MM.1S (cell line): ENCODE measurements at places on chromosomes 7 and 10.

- H3K27me3 ChIP-seq: no peaks in the 10 kb centered on the region
- no peak overlapping the region for H3K27ac ChIP-seq
- no peak for DNase-seq
- peaks cover 5% of the 10 kb centered on the region; the same call in 1 of the 2 replicates for H3K4me1 ChIP-seq
- H3K36me3 ChIP-seq: no peaks in the 10 kb centered on the region
Observed at GRCh38 chr7:18361756-18362155, 133.8 kb upstream of the HDAC9 start.

DNA sequence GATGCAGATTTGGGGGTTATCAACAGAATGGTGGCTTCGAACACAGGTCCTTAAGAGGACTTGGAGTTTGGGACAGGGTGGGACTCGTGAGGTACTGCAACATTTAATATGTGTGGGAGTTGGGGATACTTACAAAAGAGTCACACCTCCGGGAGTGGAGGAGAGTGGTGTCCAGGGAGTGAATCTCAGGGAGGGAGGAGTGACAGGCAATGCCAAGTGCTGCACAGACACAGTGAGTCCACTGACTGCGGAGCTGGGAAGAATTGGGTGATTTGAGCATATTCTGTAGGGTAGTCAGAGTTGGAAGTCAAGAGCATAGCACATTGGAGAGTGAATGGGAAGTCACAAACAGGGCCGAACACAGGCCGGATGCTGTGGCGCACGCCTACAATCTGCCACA, 5.1 kb downstream of the UBE3C start:
- H3K27ac ChIP-seq: no peak overlapping the region
- H3K4me1 ChIP-seq: peaks cover 24% of the 10 kb centered on the region
- peaks cover 21% of the 10 kb centered on the region for H3K36me3 ChIP-seq
- no peak overlapping the region for H3K4me3 ChIP-seq
- no peaks in the 10 kb centered on the region for H3K27me3 ChIP-seq

- no peak overlapping the region for H3K4me3 ChIP-seq
- peaks cover 9% of the 10 kb centered on the region for H3K4me1 ChIP-seq
- DNase-seq: no peak
- no peaks in the 10 kb centered on the region for H3K36me3 ChIP-seq
- H3K27ac ChIP-seq: no peak overlapping the region
Observed at GRCh38 chr10:49179699-49180443, 8.3 kb downstream of the TMEM273 start.

GRCh38 chr7:91288208-91288824, 24.1 kb downstream of the FZD1 start:
- no peaks in the 10 kb centered on the region for H3K27me3 ChIP-seq
- peak; percentile 13 for DNase-seq
- no peak overlapping the region for H3K27ac ChIP-seq
- H3K36me3 ChIP-seq: no peaks in the 10 kb centered on the region
- no peaks in the 10 kb centered on the region for H3K4me1 ChIP-seq

GRCh38 chr7:119254742-119255141, 1018.2 kb upstream of the KCND2 start:
- H3K4me1 ChIP-seq: peaks cover 12% of the 10 kb centered on the region
- no peaks in the 10 kb centered on the region for H3K27me3 ChIP-seq
- no peaks in the 10 kb centered on the region for H3K36me3 ChIP-seq
- DNase-seq: no peak

- no peak overlapping the region for H3K4me3 ChIP-seq
- no peak for DNase-seq
Observed at GRCh38 chr10:23189024-23189423, 3.1 kb upstream of the PTF1A start.

DNA sequence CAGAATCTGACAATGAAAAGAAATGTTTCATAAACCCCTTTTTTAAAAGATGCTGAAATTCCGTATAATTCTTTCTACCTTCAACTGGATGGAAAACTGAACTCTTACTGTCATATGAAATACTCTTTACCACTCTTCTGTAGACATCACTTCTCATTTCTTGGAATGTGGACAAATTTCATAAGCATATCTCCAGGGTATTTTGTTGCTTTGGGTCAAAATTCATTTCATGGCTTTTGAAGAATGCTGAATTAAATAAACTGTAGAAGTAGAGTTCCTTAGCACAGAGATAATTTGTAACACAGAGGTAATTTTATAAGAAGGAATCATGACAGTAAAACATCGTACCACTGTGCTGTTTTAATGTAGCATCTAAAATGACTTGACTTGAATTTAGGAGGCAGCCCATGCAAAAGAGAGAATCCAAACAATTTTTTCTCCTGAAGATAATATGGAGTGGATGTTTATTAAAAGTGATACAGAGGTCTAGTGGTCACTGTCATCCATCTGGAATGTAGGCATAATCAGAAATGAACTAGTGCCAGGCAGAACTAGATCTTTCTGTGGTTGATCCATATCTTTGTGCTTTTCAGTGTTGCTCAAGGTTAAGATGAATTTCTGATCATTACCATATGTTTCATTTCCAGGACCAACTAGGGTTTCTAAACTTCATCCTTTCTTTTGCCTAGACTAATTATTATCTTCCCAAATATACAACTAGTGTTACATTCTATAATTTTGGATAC, 492.0 kb downstream of the KIF20B start:
- no peak for DNase-seq
- H3K4me3 ChIP-seq: no peak overlapping the region
- no peaks in the 10 kb centered on the region for H3K4me1 ChIP-seq
- H3K27me3 ChIP-seq: no peaks in the 10 kb centered on the region

DNA sequence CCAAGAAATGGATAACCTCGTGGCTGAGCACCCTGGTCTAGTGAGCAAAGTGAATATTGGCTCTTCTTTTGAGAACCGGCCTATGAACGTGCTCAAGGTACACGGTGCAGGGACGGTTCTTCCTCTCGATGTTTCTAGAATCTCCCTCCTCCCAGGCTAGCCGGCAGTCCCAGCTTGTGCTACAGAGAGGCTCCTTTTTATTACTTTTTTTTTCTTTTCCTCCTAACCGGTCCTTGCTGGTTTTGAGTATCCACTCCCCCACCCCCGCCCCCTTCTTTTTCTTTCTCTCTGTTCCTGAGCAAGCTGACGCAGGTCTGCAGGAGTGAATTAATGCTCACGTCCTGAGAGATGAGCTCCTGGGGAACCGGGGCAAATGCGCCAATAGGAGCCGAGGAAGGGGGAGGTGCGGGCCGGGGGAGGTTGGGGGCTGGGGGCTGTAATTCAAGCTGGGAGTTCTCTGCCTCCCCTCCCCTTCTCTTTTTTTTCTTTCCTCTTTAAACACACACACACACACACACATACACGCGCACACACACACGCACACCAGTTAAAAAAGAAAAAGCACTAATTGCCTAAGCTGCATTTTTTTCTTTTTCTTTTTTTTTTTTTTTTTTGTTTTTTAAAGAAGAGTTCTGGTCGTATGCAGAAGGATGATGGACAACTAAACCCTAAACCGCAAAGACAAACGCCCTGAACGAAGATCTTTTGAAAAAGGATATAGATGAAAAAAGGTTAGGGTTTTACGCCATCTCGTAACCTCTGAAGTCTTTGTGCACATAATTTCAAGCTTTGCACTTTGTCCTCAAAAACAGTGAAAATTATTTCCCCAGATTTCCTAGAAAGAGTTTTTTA, 6.6 kb downstream of the CPA2 start:
- peaks cover 8% of the 10 kb centered on the region for H3K4me1 ChIP-seq
- no peak for DNase-seq
- no peaks in the 10 kb centered on the region for H3K27me3 ChIP-seq
- H3K4me3 ChIP-seq: no peak overlapping the region

DNA sequence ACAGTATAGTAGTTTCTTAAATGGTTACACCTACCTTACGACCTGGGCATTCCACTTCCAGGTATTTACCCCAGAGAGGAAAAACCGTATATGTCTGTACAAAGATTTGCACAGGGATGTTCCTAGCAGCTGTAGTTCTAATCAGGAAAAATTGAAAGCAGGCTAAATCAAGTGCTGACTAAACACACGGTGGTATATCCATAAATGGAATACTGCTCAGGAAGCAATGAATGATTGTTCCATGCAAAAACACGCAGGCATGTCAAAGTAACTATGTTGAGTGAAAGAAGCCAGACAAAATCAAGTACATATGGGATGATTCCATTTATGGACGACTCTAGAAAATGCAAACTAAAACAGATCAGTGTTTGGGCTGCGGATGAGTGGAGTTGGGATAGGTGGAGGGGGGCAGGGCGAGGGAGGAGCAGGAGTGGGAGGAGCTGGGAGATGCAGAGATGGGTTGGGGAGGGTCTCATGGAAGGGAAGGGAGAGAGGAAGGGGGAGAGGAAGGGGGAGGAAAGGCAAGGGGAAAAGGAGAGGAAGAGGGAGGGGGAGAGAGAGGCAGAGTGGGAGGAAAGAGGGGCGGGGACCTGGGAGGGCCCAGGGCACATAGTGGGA, 484 bp upstream of the MSRB2 start:
- no peaks in the 10 kb centered on the region for H3K27me3 ChIP-seq
- no peak overlapping the region for H3K27ac ChIP-seq
- DNase-seq: no peak
- H3K4me3 ChIP-seq: no peak overlapping the region
